Esophagus (tissue), 2 donors: ENCODE measurements at places on chromosomes 3 and 15. TPM values are rescaled to one million over a fixed set of nuclear protein-coding genes. Genes with fewer than 3 reads are reported as not detected.

Gene TPRG1
- polyA plus RNA-seq, result 50.3 TPM

Gene P2RY14
- 2.1 TPM for polyA plus RNA-seq

Gene CPN2
- not detected for polyA plus RNA-seq

Gene FEZF2
- not detected for polyA plus RNA-seq

Gene ADAMTS9
- 3.3 TPM for polyA plus RNA-seq

Gene MEIS2
- polyA plus RNA-seq, result 8.8 TPM

Gene ITGB5
- polyA plus RNA-seq, result 19.5 TPM

Gene CAPN7
- polyA plus RNA-seq, result 11.2 TPM

Gene GOLGA8J
- polyA plus RNA-seq, result not detected

Gene IQCF5
- polyA plus RNA-seq, result not detected

Gene COLQ
- 0.65 TPM for polyA plus RNA-seq

Gene TYRO3
- polyA plus RNA-seq, result 24.2 TPM

Gene MFSD1
- polyA plus RNA-seq, result 53.6 TPM

Gene LPP
- polyA plus RNA-seq, result 12.9 TPM

Gene DNAJB11
- polyA plus RNA-seq, result 30.7 TPM

Gene SCN11A
- polyA plus RNA-seq, result 0.02 TPM

Gene LRIG1
- 6.2 TPM for polyA plus RNA-seq

Gene C3orf85
- not detected for polyA plus RNA-seq

Gene PLSCR5
- not detected for polyA plus RNA-seq

Gene STRA6
- 0.79 TPM for polyA plus RNA-seq

Gene SHISA5
- polyA plus RNA-seq, result 54.0 TPM

Gene SLC2A2
- not detected for polyA plus RNA-seq

Gene GOLGA6L4
- polyA plus RNA-seq, result 5.6 TPM

Gene GASK1A
- polyA plus RNA-seq, result 1.1 TPM

Gene FETUB
- 5.0 TPM for polyA plus RNA-seq

Gene GOLGA6L22
- polyA plus RNA-seq, result not detected

Gene MOBP
- polyA plus RNA-seq, result not detected

Gene AGBL1
- not detected for polyA plus RNA-seq

Gene CFAP91
- 0.44 TPM for polyA plus RNA-seq

Gene ASB14
- 0.06 TPM for polyA plus RNA-seq

Gene VIPR1
- 3.6 TPM for polyA plus RNA-seq

Gene KNL1
- 1.8 TPM for polyA plus RNA-seq

Gene EXD1
- polyA plus RNA-seq, result not detected

Gene FNDC3B
- polyA plus RNA-seq, result 3.3 TPM

Gene HOMER2
- polyA plus RNA-seq, result 13.8 TPM

Gene GRAMD1C
- polyA plus RNA-seq, result 5.9 TPM
